ENCODE measurements at places on chromosomes 5 and 9.

GRCh38 chr9:76166526-76166925 lies 227.7 kb downstream of the RFK start:
- DNase-seq, result no peak

GRCh38 chr9:99056886-99057664 lies 47.8 kb upstream of the TGFBR1 start:
- no peak for DNase-seq

DNA sequence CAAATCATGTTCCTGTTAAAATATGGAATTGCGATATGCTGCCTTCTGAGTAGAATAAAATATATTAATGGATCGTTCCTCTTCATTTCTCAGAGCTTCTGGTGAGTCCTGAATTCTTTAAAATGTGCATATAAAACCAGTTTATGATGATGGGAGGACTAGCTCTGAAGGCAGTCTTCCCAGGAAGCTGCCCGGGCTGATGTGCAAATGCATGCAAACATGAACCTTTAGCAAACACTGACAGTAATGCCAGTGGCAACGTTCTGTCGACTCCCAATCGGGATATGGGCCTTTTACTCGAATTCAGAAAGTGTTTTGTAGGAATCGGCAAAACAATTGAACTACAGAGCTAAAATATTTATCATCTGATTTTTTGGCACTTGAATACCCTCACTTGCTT lies 93.6 kb downstream of the TLE4 start:
- DNase-seq, result no peak

DNA sequence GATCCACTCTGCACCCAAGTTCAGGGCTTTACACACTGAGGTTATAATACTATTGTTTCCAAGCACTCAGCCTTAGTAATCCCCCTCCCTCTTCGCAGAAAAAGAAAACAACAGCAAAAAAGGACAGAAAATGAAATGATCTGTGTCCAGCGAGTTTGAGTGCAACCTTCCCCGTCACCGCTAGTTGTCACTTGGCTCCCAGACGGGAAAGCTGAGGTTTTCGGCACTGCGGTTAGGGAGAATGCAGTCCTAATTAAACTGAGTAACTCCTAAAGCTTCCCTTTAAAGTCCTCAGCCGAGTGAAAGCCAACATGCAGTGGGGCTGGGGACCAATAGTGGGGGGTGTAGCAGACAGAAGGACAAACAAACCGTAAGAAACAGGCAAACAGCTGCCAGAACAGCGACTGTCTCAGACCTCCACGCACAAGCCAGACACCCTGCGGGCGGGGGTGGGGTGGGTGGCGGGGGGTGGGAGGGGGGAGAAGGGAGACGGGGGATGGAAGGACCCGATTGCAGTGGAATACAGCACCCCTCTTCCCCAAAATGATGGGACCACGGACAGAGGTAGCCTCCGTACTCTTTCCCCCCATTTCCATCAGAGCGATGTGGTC lies 680 bp downstream of the GLRA1 start:
- DNase-seq, result peak; percentile 59

DNA sequence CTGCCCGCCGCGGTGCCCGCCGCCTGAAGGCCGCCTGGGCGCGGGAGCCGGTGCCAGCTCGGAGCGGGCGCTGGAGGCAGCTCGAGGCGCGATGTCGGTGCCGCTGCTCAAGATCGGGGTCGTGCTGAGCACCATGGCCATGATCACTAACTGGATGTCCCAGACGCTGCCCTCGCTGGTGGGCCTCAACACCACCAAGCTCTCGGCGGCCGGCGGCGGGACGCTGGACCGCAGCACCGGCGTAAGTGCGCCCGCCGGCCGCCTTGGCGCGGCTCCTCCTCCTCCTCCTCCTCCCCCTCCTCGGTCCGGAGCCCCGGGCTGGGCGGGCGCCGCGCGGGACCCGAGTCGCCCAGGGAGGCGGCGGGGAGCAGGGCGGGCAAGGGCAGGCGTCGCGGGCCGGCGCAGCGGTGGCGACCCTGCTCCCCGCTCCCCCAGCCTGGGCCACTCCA lies 455 bp downstream of the OLFM1 start:
- no peak for DNase-seq

- peak; percentile 90 for DNase-seq
Measured at GRCh38 chr5:154467655-154468354, 10.2 kb downstream of the HAND1 start.

- peak; percentile 40 for DNase-seq
Measured at GRCh38 chr5:61332358-61332749, 296 bp downstream of the ZSWIM6 start.

DNA sequence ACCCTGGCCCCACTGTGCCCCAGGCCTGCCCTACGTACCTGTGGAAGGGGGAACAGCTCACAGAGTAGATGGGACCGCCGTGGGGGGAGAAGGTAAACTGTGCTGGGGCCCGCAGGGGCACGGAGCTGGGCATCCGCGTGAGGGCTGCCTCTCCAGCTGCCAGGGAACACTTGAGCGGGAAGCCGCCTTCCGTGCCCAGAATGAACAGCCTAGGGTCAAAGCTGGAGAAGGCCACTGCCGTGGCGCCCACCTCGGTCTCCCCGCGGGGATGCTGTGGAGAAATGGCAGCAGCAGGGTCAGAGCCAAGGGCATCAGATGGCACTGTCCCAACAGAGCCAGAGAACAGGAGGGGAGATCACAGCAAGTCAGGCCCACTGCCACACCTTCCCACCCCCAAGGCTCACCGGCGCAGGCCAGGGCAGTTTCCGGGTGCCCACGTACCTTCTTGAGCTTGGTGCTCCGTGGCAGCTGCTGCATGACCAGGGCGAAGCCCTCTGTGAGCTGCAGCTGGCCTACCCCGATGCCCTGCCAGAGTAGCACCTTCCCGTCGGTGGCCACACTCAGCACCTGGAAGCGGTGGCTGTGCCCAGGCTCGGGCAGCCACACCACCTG lies 21.9 kb downstream of the DYNC2I2 start:
- no peak for DNase-seq

DNA sequence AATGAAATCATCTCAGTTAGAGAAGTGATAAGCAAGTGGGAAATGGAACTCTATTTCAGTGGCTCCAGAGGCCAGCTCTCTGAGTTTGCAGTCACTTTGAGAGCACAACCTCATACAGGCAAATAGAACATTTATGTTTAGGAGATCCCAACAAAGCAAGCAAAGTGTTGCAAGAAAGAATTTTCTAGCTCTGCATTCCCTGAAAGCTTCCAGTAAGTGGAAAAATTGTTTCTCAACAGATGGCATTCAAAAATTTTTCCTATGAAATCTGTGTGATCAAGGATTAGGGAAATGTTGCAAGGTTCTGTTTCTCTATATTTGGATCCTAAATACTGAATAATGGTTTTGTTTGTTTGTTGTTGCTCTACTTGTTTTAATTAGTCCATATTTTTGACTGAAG lies 764.2 kb upstream of the ZNF608 start:
- DNase-seq, result no peak

DNA sequence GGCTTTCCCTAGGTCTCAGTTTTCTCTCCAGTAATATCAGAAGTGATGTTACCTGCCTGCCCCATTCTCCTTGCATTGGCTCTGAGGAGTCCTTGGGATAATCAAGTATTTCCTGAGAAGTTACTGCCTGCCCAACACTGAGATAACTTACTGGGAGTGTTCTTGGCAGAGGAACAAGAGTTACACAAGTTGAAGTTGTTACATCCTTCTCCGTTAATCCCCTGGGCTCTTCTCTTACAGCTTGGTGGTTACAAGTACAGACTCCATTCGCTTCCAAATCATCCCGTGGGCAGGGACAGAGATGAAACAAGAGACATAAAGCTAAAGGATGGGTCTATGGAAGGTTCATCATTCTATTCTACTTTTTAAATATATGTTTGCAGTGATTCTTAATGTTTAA lies 74.1 kb upstream of the SAP30L start:
- DNase-seq, result no peak

DNA sequence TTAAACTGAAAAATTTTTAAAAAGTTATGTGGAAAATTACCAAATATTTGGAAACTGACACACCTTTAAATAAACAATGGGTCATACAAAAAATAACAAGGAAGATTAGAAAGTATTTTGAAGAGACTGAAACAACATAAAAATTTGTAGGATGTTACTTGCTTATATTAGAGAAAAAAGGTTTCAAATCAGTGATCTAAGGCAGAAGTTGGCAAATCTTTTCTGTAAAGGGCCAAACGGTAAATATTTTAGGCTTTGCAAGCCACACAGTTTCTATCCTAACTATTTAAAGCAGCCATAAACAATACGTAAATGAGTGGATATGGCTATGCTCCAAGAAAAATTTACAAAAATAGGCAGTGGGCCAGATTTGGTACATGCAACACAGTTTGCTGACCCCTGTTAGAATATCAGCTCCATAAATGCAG lies 81.3 kb downstream of the OXCT1 start:
- no peak for DNase-seq

GRCh38 chr5:74063821-74064220 lies 437.8 kb downstream of the ARHGEF28 start:
- no peak for DNase-seq

DNA sequence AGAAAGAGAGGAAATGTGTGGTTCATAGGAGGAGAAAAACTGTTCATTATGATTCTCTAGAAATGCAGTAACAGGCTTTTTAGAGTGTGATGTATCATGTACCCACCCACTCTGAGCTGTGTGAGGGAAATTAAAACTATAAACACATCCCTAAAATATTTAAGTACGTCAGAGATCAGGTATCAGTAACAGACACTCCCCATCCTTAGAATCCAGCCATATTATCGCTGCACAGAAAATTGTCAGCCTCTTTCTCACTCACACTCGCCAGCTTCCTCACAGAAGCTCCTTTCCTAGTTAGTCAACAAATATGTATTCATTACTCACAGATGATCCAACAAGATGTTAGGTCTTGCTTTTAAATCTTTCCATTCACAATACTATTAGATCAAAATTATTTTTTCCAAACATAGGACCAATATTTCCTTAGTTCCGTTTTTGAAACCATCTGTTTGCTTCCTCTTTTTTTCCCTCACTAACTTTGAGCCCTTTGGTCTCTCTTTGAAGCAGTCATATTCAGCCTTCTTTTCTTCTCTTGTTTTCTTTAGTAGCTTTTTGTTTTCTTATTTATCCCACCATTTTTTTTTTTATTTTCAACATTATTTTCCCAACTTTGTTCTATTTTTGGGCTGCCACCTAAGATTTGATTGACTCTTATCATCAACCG lies 13.6 kb upstream of the MAST4 start:
- DNase-seq, result no peak

DNA sequence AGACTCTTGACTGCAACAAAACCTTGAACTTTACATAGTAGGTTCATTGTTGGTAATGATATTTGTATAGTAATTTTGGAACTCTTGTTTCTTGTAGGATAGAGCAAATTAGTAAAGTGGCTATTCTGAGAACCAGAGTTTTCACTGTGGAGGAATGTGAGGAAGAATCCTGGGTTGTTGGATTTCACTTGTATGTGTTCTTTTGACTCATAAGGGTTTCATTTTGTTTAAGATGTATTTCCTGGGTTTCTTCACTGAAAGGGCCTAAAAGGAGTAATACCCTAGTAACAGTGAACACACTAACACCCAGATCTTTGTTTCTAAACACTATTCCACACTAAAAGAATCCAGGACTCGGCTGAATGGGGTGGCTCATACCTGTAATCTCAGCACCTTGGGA lies 20.1 kb downstream of the TTC1 start:
- DNase-seq, result no peak

- no peak for DNase-seq
Measured at GRCh38 chr9:121318631-121319382, 50.8 kb downstream of the GSN start.

- no peak for DNase-seq
Measured at GRCh38 chr9:78927099-78927940, 630.4 kb downstream of the PSAT1 start.

DNA sequence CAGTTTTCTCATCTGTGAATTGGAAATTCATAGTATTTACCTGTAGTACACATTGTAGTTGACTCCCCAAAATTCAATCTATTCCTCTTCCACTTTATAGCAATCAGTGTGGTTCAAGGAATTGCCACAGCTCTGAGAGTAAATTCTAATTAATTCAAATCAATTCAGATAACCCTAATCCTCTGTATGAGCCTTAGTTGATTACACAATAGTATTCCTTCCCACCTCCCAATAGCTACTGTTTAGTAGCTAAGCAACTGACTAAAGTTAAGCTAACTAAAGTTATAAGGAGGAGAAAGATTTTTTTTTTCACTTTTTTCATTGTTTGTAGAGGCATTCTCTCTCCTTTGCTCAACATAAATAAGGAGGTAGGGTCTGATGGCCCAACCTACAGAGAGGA lies 77.5 kb downstream of the ARRDC3 start:
- DNase-seq, result no peak

DNA sequence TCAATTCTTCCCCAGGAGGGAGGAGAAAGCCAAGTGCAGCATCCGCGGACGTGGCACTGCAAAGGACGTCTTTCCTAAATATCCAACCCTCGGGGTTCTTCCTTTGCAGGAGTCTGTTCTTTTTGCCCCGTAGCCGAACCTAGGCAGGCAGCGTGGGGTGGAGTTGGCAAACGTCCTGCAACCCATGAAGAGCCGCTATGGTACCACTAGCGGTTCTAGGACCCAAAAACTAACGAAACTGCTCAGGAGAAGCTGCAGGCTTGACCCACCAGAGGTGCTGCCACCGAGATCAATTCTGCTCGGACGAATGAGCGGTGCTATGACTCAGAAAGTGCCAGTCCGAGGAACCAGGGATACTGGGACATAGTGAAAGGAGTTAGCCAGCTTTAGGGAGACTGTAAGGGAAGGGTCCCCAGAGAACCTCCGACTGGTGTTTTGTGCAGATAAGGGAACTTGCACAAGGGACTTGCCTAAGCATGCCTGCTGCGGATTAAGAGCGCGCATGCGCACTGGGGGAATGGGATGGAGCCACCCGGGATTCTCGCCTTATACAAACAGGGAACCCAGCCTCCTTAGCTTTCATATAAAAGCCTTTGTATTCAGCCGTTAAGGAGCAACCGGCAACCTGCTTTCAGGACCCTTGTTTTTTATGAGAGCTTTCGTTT lies 32.7 kb downstream of the ANXA2R start:
- DNase-seq, result peak; percentile 80

DNA sequence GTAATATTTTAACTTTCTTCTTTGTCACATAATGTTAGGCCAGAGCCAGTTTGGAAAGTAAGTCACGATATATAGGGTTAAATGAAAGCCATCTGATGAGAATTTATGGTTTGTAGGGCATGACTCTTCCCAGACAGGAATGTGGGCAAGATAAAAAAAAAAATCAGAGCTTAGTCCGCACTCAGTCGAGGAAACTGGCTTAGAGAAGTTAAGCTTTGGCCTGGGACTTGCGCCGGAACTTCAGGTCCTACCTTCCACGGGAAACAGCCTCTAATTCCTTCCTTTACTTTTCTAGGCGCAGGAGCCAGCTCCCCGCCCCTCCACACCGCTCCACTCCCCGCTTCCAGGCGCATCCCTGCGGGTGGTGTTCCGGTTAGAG lies 475 bp downstream of the DDX31 start:
- peak; percentile 82 for DNase-seq

- no peak for DNase-seq
Measured at GRCh38 chr5:4571248-4571948, 568.7 kb upstream of the ADAMTS16 start.

DNA sequence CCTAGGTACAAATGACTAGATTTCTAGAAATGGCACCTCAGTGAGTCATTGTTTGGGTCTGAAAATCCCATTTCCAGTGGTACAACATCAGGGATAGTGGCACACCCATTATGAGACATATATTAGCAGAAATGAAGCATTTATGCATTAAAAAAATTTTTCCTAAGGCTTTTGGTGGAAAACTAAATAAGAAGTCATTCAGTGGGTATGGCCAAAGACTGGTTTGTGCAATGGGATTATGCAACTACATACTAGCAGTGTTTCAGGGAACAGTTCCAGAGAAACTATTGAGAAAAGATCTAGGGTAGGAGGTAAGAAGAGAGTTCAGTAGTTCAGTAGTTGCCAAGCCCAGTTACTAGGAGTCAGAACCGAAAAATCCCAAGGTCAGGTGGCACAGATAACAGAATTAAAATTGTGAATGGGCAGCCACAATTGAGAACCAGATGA lies 106.5 kb upstream of the HAPLN1 start:
- DNase-seq, result no peak
